ENCODE measurements at places on chromosomes 6 and 20. TPM values are rescaled to one million over a fixed set of nuclear protein-coding genes. Genes with fewer than 3 reads are reported as not detected.

The SLC17A9 gene
- total RNA-seq, result 0.28 TPM

The IFT52 gene
- total RNA-seq, result 29.2 TPM

The RSPO3 gene
- total RNA-seq, result not detected

DNA sequence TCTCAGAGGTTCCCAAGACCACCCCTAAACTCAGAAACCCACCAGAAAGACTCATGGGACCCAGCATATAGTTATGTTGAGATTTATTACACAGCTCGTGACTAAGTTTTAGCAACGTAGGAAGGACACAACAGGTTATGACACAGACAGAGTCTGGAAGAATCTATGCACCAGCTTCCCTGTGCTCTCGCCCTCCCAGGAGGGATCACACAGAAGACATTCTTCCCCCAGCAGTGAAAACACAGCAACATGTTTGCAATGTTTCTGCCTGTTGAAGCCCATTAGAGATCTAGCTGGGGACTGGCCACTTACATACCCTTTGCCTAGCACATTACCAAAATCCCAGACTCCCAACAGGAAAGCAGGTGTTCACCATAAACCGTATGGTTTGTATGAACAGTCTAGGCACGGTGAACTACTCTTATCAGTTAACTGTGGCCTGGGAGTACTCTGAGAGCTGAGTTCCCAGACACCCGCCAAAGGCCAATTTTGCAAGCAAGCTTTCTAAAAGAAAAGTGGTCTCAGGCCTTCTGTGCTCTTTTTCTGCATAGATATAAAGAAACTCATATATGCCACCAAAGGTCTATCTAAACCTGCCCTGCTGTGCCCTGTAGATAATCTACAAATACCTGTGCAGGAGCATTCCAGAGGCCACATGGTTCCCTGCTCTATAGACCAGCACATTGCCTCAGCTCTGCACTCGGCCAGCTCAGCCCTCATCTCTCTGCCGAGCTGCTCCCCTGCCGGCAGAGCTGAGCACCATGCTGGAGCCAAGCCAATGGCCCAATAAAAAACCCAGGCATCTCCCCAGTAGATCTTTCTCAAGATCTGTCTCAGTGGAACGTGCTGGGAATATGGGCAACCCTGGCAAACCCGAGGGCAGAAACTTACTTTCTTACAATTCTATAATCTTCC lies 69.6 kb upstream of the SMIM28 start:
- H3K27me3 ChIP-seq, result no peaks in the 10 kb centered on the region
- no peak for DNase-seq
- H3K27ac ChIP-seq, result no peak overlapping the region
- H3K4me3 ChIP-seq, result no peak overlapping the region
- H3K4me1 ChIP-seq, result no peaks in the 10 kb centered on the region

GRCh38 chr20:46468508-46468907 lies 44.9 kb downstream of the ZNF334 start:
- no peak overlapping the region for H3K4me3 ChIP-seq
- peaks cover 12% of the 10 kb centered on the region for H3K27me3 ChIP-seq
- H3K36me3 ChIP-seq, result no peaks in the 10 kb centered on the region
- no peak for DNase-seq
- no peak overlapping the region for H3K27ac ChIP-seq

DNA sequence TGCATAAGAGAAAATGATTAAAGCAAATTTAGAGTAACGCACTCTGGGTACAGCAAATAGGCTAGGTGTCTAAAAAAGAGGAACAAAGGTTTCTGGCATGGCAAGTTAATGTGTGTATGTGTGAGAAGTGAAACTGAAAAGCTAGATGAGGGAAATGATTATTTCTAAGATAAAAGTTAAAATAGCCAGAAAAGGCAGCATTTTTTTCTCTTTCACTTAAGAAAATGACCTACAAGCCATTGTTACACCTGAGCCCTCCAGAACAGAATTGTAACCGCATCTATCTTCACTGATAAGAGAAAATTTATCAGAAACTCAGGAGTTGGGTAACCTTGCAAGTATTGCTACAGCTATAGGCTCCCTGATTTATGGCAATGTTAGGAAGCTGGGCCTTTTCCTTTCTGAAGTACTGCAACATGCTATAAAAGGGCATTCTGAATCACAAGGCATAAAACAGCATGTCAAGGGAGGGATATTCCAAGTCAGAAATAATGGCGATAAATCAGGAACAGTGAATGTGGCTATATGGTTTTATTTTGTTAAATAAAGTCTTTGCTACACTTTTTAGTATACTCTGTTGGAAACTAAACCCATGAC lies 395.3 kb downstream of the TBC1D32 start:
- no peaks in the 10 kb centered on the region for H3K27me3 ChIP-seq
- no peaks in the 10 kb centered on the region for H3K36me3 ChIP-seq
- no peak overlapping the region for H3K4me3 ChIP-seq
- no peak for DNase-seq
